ENCODE measurements at places on chromosomes 5 and 9.

DNA sequence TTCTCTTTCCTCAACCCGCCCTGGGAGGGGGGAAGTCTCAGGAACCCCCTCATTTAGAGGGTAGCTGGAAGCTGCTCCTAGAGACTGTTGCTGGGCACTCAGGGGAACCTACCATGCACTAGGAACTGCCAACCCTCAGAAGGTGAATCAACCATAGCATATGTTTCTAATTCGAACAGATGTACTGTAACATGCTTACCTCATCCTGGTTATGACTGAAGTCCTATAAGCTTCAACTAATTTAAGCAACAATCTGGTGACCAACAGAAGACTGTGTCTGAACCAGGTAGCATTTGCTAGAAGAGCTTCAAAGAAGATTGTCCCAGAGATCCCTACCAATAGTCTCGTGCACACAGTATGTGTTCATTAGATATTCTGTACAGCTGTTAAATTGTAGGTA is 5.7 kb upstream of the PRDM6 start:
- DNase-seq, result no peak

DNA sequence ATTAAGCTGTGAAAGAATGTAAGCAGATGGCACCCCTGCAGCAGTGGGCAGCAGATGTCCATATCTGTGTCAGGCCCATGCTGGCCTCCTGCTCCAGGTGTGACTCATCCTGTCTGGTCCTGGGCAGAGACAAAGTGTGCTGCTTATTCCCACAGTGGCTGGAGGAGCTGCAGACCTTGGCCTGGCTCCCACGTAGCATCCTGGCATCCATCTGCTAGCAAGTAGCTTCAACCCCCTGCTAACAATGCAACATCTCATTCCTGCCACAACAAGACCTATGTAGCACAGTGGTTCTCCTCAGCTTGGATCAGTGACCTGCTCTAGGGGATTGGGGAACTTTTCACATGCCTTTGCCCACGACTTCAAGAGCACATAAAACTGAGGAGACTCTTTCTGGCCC is 126.4 kb upstream of the SLC12A2 start:
- peak; percentile 59 for DNase-seq

DNA sequence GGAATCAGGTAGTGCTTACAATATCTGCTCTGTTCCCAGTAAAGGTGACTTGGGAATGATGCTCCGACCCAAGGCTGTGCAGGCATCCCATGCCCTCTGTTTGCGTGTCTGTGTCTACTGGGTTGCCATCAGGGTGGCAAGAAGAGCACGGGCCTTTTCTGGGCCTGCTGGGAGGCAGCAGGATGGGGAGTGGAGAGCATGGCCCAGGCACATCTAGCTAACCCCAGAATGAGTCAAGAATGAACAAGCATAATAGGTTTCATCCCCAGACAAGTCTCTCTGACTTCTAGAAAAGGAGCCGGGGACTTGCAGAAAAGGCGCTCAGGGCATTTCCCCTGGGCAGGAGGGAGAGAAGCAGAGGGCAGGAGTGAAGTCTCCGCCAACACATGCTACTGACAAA is 260.4 kb downstream of the IRX1 start:
- no peak for DNase-seq

GRCh38 chr9:115292584-115293279 is 174.8 kb upstream of the TNC start:
- DNase-seq, result no peak

DNA sequence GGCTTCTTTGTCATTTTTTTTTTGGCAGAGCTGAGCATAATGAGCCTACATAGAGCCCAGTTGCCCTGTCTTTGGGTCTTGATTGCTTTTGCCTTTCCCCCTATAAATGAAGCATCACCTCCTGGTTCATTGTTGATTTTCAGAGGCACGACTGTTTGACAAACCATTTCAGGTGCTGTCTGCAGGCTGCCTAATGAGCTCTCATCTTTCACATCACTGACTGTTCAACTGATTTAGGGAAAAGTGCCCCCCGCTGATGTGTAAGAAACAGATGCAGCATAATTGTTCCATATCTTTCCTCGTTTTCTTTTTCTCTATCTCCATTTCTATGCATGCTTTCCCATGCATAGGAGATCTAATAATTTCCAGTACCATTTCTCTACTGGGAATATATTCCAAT is 338.6 kb downstream of the TMEM38B start:
- no peak for DNase-seq

- DNase-seq, result no peak
These were observed 49.0 kb downstream of the STARD4 start for GRCh38 chr5:111463311-111463710.

- DNase-seq, result no peak
These were observed 25.3 kb upstream of the PDZD2 start for GRCh38 chr5:31613651-31614050.

DNA sequence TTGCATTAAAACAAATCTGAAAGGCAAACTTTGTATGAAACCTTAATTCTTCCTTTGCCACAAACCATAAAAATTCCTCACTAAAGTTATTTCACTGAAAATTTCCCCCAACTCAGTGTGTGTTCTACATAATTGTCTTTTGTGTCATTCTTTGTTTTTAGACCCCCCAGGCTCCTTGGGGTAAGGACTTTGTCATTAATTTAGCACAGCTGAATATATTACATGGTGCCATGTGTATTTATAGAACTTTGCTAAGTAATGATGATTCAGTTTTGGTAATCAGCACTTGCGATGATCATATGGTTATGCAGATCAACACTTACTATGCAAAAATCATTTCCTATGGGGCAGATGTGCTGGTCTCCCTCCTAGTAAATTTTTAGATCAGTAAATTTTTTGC is 712.1 kb upstream of the MEF2C start:
- DNase-seq, result peak; percentile 13

- DNase-seq, result peak; percentile 78
These were observed at the start of gene SUB1 for GRCh38 chr5:32585446-32586275. Gene SUB1 (plus strand): TSS chr5:32585557. CDS start chr5:32588513, 2,956 bp downstream.

DNA sequence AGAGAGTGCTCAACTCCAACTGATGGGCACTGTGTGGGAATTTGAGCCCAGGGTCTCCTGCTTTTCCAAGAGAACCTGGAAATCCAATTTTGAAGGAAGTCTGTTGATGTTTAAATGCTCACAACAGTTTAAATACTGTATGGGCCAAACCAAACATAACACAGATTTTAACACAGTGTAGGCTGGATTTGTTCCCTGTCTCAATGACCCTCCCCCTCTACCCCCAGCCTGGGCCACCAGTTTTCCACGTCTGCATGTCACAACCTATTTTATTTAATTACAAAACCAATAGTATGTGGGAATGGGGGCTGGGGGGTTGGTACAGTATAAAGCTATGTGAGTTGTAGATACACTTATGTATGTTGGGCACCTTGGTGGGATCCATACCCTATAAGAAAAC is 11.7 kb downstream of the PALM2AKAP2 start:
- no peak for DNase-seq

- peak; percentile 58 for DNase-seq
These were observed 26.7 kb downstream of the SRFBP1 start for GRCh38 chr5:121988488-121988887.

- peak; percentile 2 for DNase-seq
These were observed 450.4 kb upstream of the CHD1 start for GRCh38 chr5:99379187-99379586.

DNA sequence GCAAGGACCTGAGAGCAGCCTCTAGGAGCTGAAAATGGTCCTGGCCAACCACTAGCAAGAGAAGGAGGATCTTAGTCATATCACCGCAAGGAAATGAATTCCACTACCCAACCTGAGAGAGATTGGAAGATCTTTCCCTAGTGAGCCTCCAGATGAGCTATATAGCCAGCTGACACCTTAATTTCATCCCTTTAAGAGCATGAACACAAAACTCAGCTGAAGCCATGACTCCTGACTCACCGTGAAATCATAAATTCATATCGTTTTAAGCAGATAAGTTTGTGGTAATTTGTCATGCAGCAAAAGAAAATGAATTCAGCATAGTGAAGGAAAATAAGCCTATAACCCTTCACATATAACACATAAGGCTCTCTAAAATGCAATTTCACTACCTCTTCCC is 23.5 kb downstream of the MAPKAP1 start:
- no peak for DNase-seq

DNA sequence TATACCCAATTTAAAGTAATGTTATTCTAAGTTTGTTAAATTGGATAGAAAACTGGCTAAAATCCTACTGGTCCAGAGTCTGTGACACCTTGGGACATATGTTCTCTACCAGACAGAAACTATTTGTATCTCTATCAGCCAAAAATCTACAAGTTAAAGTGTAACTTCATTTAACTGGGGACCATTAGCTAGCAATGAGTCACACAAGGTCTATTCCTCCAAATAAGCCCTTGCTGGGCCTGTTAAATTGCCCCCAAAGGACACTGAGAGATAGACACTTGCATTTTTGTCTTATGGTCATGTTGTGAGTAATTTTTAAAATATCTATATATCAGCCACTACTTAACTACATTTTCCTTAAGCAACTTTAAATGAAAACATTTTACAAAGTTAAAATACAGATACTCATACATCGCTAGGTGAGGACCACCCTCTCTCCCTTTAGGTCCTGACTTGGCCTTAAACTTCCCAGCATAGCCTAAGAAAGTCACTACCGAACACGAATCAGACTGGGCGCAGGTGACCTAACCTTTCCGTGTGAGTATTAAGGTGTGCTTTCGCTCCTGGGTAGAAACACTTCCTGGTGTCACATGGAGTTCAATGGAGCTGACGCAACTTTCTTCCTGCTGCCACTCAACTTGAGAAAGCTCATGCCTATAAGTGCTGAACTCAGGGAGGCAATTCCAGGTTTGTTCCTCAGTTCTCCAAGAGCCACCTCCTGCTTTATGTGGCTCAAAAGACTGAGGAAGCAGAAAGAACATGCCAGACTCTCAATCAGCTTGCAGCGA is 249.1 kb downstream of the DIRAS2 start:
- peak; percentile 93 for DNase-seq

Data from renal cortical epithelial cell (primary cell).